Fibroblast of gingiva (primary cell): ENCODE measurements at places on chromosomes 2 and 18.

- no peak for DNase-seq
These were observed 72.6 kb upstream of the SMAD7 start for GRCh38 chr18:49023271-49023937.

DNA sequence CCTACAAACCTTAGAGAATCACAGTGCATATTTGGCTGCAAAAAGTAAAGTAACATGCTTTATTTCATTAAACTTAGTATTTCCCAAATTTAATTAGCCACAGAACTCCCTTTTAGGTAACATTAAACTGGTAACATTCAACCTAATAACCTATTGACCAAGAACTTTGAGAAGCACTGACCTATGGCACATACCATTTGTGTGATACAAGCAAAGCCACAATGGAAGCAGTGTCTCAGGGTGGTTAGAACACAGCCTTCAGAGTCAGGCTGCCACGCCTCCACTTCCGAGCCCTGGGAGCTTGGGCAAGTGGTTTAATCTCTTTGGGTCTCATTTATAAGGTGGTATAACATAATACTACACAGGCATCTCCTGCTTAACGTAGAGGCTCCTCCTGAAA is 301.4 kb downstream of the PDE11A start:
- DNase-seq: no peak

- DNase-seq: no peak
These were observed 53.5 kb downstream of the TFCP2L1 start for GRCh38 chr2:121231385-121232000.

GRCh38 chr2:147843391-147843863 is 1.4 kb upstream of the ACVR2A start:
- no peak for DNase-seq

GRCh38 chr2:64405581-64406406 is 48.2 kb upstream of the LGALSL start:
- DNase-seq: peak; percentile 93

GRCh38 chr2:234203135-234203984 is 152.9 kb downstream of the SPP2 start:
- peak; percentile 85 for DNase-seq

- DNase-seq: no peak
These were observed 146.4 kb downstream of the DYSF start for GRCh38 chr2:71599646-71600236.

GRCh38 chr18:12657684-12658425 is at the start of gene SPIRE1:
SPIRE1 (minus strand) TSS chr18:12658107; CDS start chr18:12657866, 241 bp downstream.
- DNase-seq: peak; percentile 80

DNA sequence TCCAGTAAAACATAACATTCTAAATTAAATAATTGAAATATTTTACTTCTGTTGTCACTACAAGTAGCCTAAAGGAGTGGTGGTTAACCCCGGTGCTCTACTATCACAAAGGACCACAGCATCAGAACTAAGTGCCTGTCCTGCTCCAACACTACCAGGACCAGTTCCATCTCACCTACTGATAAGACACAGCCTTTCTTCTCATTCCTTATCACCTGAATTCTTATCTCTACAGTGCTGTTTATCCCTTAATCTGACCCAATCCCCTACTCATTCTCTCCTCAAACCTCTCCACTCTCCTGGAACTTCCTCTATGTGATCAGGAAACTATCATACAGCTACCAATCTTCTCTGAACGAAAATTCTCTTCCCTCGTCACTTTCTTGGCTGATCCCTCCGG is 80.2 kb downstream of the ITSN2 start:
- no peak for DNase-seq

GRCh38 chr2:54342603-54343002 is 86.6 kb upstream of the TSPYL6 start:
- DNase-seq: no peak

- no peak for DNase-seq
These were observed 20.6 kb upstream of the HAAO start for GRCh38 chr2:42812899-42813479.

DNA sequence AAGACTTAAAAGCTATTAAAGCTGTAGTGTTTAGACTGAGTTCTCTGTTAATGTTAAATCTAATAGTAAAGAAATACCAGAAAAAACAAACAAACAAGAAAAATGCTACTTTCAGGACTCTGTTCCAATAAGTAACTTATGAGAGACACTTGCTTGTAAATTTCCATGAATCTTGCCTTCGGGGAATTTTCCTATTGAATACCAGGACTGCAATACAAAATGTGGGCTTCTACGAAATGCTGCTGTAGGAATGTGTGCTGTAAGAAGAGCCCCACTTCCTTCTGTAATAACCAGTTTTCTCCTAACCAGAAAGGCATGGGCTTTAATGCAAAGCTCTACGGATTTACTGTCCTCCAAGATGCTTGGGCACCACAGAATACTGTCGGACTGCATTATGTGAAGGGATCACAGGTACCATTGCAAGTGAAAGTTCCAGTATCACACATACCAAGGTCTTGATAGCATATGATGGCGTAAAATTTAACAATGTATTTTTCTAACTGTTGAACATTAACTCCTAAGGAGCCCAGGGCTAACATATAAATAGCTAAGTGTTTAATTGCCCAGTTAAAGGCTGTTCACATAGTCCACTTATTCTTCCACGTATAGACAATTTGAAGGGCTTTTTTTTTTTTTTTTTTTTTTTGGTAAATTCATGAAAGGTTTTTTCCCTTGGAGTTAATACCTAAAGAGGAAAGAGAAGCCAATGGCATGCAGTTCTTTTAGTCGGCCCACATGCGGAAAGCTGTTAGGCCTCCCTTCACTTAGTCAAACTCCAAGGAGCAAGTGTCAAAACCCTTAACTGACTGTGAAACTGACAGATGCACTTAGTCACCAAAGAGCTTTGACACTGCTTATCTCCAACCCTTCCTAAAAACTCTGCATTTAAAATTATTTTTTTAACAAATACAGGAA is 564.0 kb upstream of the POU3F3 start:
- DNase-seq: no peak

DNA sequence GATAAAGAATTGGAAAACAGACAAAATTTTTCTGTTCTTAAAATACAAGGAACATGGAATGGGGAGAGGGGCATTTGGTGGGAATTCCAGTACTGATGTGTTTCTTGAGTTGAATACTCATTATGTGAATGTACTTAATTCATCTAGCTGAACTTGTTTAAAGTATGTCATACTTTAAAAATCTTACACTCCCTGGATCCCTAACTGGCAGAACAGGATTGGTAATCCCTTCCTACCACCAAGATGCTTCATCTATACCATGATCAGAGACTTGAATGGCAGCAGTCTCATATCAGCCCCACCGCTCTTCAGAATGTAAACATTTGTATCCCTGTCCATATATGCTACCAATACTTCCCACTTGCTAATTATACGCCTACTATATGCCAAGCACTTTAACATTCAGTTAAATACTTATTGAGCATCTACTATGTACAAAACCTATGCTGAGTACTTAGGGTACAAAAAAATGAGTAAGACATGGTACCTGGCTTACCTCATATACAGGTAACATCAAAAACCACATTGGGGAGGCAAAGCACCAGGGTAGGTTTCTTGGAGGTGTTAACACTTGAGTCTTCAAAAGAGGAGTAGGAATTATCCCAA is 5.3 kb downstream of the MEMO1 start:
- DNase-seq: no peak

DNA sequence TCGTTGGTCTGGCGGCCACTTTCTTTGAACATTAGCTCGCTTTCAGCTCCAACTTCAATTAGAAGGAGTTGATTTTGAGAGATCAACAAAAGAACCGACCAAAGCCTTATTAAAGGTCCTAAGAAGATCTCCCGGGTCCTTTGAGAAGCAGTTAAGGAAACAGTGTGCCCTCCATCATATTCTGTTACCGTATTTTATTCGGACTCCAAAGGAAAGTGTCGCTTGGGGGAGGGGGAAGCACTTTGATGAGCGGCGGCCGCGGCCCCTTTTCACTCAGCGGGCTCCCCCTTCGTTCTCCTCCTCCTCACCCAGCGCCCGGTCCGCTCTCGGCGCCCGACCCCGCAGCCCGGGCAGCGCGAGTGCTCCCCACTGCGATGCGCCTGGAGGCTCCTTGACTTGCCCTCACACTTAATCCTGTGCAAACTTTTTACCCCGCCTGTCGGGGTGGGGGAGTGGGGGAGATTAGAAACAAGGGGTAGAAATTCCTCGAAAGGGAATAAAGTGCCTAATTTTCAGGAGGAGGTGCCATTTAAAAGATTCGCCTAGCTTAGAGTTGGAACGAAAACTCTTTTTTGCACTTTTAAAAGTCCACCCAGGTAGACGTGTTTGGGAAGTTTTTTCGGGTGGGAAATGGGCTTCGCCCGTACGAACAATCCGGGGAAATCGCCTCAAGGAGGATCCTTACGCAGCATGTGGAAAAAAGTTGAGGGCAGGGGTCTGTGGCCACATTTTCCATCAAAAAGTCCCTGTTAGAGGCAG is 1.2 kb upstream of the OTX1 start:
- DNase-seq: no peak

DNA sequence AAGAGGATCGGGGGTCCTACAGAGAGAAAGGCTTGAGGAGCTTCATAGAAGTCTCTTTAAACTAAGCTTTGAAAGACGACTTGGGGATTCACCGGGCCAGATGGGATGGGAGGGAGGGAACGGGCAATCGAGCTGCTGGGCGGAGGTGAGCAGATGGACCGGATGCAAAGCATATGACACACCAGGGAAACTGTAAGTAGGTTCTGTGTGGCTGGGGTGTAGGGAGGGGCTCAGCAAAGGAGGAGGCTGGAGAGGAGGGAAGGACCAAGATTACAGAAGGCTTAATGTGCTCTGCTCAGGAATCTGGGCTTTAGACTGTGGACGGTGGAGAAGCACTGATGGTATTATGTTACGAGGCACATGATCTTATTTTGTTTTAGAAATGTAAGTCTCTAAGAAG is 131.5 kb downstream of the MAIP1 start:
- DNase-seq: no peak

DNA sequence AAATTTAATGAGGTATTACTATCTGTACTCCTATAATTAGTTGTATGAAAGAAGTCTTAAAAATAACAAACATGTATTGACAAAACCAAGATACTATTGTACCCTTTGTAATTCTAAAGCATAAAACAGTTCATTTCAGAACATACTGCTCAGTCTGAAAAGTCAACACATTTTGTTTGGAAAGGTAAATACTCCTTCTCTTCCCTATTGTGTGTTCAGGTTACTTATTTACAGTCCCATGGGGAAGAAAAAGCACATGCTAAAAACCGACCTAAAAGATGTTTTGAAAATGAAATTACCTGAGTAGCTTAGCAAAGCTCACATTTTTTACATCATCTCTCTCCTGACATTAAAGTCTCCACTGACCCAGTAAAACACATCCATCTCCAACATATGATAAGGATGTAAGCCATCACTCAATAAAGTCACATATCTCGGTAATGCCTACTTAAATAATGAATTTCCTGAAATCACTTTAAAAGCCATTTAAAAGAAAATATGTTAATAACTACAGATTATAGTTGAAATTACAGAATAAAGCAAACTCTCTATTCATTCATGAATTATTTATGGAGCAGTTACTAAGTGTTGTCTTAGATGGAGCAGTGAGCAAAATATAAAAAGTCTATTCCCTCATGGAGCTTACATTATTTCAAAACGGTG is 75.6 kb upstream of the FZD5 start:
- DNase-seq: no peak

GRCh38 chr2:19228715-19229114 is 129.7 kb downstream of the OSR1 start:
- no peak for DNase-seq

GRCh38 chr2:241970716-241971115 is 101.2 kb downstream of the RTP5 start:
- DNase-seq: no peak

GRCh38 chr2:201972621-201973255 is 60.9 kb upstream of the FZD7 start:
- DNase-seq: no peak

DNA sequence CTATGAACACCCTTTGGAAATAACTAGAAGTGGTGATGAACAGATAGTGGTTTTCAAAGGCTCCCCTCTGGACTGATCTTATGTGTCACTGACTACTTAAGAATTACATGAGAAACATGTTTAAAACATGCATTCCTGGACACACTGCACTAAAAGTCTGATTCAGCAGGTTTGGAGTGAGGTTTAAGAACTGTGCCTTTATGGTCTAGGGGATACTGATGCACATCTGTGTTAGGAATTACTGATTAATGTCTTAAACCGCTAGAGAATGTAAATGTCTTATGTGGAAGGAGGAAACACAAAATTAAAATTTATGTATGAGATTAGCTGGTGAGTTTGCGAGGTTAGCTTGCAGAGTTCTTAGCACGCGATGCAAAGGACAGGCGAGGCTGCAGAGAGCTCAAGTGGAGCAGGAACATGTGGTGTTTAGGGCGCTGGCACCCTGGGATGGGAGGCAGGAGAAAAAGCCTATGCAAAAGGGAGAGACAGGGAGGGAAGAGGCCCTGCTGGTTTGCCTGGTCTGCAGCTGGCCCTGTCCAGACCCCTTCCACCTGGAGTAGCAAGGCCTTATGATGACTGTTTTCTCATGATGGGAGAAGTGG is 11.7 kb downstream of the SH3YL1 start:
- no peak for DNase-seq

DNA sequence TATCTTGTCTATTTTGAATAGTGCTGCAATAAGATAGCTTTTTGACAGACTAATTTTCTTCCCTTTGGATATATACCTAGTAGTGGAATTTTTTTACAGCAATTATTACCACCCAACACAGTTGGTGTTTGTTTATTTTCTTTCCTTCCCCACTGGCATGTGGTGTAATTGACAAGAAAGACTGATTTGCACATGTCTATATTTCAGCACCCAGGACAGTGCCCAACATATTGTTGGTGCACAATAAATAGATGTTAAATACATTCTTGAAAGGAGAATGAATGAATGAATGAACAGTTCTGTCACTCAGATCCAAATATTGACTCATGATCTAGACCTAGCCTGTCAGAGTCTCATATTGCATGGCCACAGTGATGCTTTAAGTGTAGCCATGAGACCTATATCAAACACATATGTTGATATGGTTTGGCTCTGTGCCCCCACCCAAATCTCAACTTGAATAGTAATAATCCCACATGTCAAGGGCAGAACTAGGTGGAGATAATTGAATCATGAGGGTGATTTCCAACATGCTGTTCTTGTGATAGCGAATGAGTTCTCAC is 538.2 kb downstream of the NYAP2 start:
- no peak for DNase-seq
